ENCODE measurements at places on chromosomes 5 and 9. TPM values are rescaled to one million over a fixed set of nuclear protein-coding genes. Genes with fewer than 3 reads are reported as not detected.

DNA sequence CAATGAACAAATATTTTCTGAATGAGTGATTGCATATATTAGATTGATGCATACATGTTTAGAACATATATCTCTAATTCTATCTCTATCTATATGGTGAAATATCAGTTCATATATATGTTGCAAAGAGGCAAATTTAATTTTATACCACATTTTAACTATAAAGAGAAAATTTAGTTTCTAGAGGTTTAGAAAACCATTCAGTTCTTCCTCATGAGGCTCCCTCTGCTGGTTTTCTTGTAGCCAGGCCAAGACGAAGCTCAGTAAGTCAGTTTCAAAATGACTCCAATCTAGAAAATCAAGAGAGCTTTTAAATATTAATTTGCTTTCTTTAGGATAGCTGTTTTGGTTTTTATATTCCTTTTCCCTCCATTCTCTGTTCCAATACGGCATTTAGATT lies 312.1 kb downstream of the TMEM232 start:
- no peak for DNase-seq

DNA sequence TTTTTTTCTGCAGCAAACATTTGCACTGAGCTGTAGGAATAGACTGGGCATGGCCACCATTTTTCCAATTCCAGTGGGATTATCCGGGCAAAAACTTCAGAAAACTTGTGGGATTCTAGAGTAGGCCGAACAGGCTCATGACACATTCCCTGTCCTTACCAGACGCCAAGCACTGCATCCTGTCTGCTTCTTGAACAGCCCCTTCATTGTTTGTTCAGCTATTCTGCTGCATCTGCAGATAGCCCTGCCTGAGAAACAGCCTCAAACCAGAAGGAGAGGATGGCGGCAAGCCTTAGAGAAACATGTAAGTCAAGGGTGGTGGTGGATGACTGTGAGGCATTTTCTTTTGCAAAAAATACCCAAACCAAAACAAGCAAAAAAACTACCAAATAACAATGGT lies 111.8 kb upstream of the NTRK2 start:
- no peak for DNase-seq

GRCh38 chr5:118405650-118406061 lies 582.7 kb downstream of the DTWD2 start:
- DNase-seq = no peak

CBY3 gene
- total RNA-seq = 0.26 TPM
